Muscle of leg (tissue), 16 donors: ENCODE measurements at places on chromosomes 3 and 15. TPM values are rescaled to one million over a fixed set of nuclear protein-coding genes. Genes with fewer than 3 reads are reported as not detected.

DNA sequence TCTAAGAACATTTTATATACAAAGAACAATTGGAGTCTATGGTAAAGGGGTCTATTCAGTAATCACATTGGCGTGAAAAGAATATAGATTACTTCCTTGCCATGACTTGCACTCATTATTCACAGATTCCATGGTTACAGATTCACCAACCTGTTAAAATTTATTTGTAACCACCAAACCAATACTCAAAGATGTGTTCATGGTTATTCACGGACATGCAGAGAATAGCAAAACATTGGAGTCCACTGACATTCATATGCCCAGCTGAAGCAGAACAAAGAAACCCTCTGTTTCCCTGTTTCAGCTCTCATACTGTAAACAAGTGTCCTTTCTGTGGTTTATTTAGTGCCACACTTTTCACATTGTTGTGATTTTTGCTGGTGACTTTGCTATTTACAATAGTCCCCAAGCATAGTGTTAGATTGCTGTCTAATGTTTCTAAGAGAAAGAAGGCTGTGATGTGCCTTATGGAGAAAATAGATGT, 185.8 kb upstream of the TTC14 start:
- H3K36me3 ChIP-seq: no peaks in the 10 kb centered on the region
- no peaks in the 10 kb centered on the region for H3K27me3 ChIP-seq
- DNase-seq: peak; percentile 0

- DNase-seq: no peak
- no peaks in the 10 kb centered on the region for H3K36me3 ChIP-seq
- peaks cover 5% of the 10 kb centered on the region for H3K4me1 ChIP-seq
- H3K4me3 ChIP-seq: no peak overlapping the region
- no peak overlapping the region for H3K27ac ChIP-seq
Measured at GRCh38 chr3:189808246-189809007, 177.2 kb downstream of the TP63 start.

GRCh38 chr3:171028779-171029232, 2.3 kb upstream of the SLC2A2 start:
- H3K36me3 ChIP-seq: no peaks in the 10 kb centered on the region
- no peak overlapping the region for H3K4me3 ChIP-seq
- peak; percentile 65 for DNase-seq

- peak within 1 kb of the TSS; percentile 84 for H3K27ac ChIP-seq
- peaks cover 15% of the 10 kb centered on the region for H3K4me1 ChIP-seq
- no peaks in the 10 kb centered on the region for H3K27me3 ChIP-seq
- peak; percentile 100 for DNase-seq
- peaks cover 6% of the 10 kb centered on the region for H3K36me3 ChIP-seq
Measured at GRCh38 chr3:48188266-48189201, at the start of gene CDC25A. Gene CDC25A, minus strand, starts transcription at chr3:48188417. Its CDS starts 470 bp downstream, at chr3:48187947.

GRCh38 chr15:86183596-86184491, 104.2 kb downstream of the AGBL1 start:
- peak; percentile 75 for DNase-seq
- peak overlapping the region; percentile 52 for H3K27ac ChIP-seq
- no peaks in the 10 kb centered on the region for H3K36me3 ChIP-seq
- H3K4me1 ChIP-seq: peaks cover 2% of the 10 kb centered on the region

GRCh38 chr3:126634803-126635202, 20.1 kb downstream of the TXNRD3 start:
- no peak overlapping the region for H3K27ac ChIP-seq
- H3K4me1 ChIP-seq: no peaks in the 10 kb centered on the region
- H3K36me3 ChIP-seq: peaks cover 15% of the 10 kb centered on the region
- DNase-seq: no peak

Gene DNASE1L3
- 0.92 TPM for polyA plus RNA-seq

GRCh38 chr3:24166515-24166914, 221.4 kb downstream of the NR1D2 start:
- no peaks in the 10 kb centered on the region for H3K27me3 ChIP-seq
- no peaks in the 10 kb centered on the region for H3K36me3 ChIP-seq
- no peak overlapping the region for H3K4me3 ChIP-seq
- DNase-seq: no peak

Gene GABRR3
- not detected for polyA plus RNA-seq

Gene SEC22A
- 14.1 TPM for polyA plus RNA-seq

Gene SOX14
- polyA plus RNA-seq: not detected

Gene COL8A1
- 1.4 TPM for polyA plus RNA-seq

Gene C15orf39
- 9.9 TPM for polyA plus RNA-seq

DNA sequence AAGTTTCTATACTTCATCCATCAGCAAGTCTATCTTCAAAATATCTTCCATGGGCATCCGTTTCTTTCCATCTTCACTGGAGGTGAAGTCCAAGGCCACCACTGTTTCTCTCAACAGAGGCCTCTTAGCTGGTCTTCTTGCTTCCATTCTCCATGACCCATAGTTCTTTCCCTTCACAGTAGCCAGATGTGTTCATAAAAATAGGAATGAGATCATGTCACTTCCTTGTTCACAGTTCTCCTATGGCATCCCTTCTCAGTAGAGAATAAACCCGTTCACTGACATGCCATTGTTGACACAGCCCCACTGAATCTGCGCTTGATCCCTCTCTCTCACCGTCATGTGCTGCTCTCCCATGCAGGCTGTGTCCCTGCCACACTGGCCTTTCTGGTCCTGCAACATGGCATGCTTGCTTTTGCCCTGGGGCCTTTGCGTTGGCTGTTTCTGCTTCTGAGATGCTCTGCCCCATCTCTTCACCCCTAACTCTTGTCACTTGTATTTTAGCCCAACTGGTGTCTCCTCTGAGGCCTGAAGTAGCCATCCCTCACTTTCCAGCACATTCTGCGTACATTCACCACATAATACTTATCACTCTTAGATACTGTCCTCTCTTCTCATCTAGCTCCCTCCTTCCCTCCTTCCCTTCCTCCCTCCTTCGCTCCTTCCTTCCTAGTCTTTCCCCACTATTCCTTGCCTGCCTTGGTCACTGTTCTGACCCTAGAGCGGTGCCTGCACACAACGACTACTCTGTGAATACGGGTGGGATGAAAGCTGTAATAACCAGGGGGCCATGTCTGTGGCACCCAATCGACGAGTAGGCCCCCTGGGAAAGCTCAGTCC, 42.0 kb downstream of the STARD5 start:
- H3K27me3 ChIP-seq: no peaks in the 10 kb centered on the region
- H3K4me3 ChIP-seq: no peak overlapping the region
- peaks cover 13% of the 10 kb centered on the region for H3K4me1 ChIP-seq
- H3K27ac ChIP-seq: no peak overlapping the region

DNA sequence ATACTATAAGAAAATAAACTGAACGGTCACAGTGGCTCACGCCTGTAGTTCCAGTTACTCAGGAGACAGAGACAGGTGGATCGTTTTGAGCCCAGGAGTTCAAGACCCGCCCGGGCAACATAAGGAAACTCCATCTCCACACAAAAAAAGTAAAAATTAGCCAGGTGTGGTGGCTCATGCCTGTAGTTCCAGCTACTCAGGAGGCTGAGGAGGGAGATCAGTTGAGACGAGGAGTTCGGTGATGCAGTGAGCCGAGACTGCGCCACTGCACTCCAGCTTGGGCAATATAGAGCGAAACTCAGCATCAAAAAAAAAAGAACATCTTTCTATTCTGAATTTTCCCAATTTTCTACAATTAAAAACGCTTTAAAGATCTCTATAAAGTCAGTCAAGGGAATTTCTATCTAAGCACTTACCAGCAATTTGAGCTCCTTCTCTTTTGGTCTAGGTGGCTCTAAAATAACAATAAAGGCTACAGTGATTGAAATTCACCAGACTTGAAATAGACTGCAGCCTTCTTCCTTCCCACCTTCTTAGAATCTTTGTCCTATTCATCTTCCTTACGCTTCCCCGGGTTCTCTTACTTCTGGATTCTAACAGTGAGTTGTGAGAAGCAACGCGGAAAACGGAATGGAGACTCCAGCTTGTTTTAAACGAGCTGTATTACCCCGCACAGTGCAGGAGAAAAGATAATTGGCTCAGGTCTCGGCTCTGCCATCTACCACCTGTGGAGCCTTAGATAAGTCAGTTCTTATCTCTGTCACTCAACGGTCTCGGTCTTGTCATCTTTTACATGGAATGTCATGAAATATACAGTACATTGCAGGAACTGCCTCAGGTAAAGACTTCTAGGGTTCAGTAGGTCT, 812 bp upstream of the SEC62 start:
- no peak for DNase-seq
- H3K4me1 ChIP-seq: peaks cover 4% of the 10 kb centered on the region
- H3K27ac ChIP-seq: peak overlapping the region; percentile 97
- no peaks in the 10 kb centered on the region for H3K36me3 ChIP-seq

Gene TYRO3
- polyA plus RNA-seq: 29.7 TPM

Gene VGLL3
- polyA plus RNA-seq: 23.9 TPM

GRCh38 chr3:52099001-52099401, 42.6 kb upstream of the DUSP7 start:
- DNase-seq: peak; percentile 92
- peaks cover 23% of the 10 kb centered on the region for H3K4me1 ChIP-seq
- H3K4me3 ChIP-seq: no peak overlapping the region
- H3K27ac ChIP-seq: peak overlapping the region; percentile 73
- no peaks in the 10 kb centered on the region for H3K27me3 ChIP-seq

- H3K4me3 ChIP-seq: no peak overlapping the region
- H3K27ac ChIP-seq: no peak overlapping the region
- no peaks in the 10 kb centered on the region for H3K27me3 ChIP-seq
- no peak for DNase-seq
Measured at GRCh38 chr3:49377483-49377882, 19.3 kb upstream of the GPX1 start.

DNA sequence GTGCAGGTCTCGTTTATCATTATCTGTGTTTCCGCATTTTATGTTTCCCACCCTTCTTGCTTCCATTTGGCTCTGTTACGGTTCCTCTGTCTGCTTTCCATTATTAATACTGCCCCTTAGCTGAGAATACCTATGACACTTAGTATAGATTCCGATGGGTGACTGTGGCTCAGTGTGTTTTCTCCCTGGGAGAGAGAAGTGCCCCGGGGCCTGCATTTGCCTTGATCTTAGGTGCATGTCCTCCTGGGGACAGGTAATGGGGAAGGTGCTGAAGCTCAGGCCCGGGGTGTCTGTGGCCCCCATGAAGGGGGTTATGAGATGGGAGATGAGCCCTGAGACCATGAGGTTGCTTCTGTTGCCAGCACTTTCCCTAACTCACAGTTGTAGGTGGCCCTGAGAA, 43.4 kb upstream of the PCSK6 start:
- H3K36me3 ChIP-seq: no peaks in the 10 kb centered on the region
- DNase-seq: no peak
- H3K4me1 ChIP-seq: peaks cover 24% of the 10 kb centered on the region
- no peak overlapping the region for H3K27ac ChIP-seq
- H3K27me3 ChIP-seq: peaks cover 5% of the 10 kb centered on the region

DNA sequence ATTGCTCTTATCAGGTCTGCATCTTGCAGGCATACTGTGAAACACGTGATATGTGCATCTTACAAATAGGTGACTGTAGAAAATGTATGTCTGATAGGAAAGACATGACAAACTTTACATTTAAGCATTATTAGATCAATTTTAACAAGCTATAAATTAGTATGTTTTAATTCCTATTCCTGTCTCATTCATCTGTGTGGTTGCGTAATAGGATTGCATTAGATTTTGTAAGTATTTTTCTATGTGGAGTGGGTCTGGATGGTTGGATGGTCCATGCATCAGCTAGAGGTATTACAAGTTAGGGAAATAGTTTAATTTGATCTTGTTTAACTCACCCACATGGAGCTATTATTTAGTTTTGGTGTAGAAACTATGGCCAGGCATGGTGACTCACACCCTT, 18.8 kb downstream of the ASTE1 start:
- no peak overlapping the region for H3K27ac ChIP-seq
- H3K36me3 ChIP-seq: peaks cover 31% of the 10 kb centered on the region
- H3K4me1 ChIP-seq: no peaks in the 10 kb centered on the region
- no peaks in the 10 kb centered on the region for H3K27me3 ChIP-seq

Gene STIMATE
- 7.9 TPM for polyA plus RNA-seq

DNA sequence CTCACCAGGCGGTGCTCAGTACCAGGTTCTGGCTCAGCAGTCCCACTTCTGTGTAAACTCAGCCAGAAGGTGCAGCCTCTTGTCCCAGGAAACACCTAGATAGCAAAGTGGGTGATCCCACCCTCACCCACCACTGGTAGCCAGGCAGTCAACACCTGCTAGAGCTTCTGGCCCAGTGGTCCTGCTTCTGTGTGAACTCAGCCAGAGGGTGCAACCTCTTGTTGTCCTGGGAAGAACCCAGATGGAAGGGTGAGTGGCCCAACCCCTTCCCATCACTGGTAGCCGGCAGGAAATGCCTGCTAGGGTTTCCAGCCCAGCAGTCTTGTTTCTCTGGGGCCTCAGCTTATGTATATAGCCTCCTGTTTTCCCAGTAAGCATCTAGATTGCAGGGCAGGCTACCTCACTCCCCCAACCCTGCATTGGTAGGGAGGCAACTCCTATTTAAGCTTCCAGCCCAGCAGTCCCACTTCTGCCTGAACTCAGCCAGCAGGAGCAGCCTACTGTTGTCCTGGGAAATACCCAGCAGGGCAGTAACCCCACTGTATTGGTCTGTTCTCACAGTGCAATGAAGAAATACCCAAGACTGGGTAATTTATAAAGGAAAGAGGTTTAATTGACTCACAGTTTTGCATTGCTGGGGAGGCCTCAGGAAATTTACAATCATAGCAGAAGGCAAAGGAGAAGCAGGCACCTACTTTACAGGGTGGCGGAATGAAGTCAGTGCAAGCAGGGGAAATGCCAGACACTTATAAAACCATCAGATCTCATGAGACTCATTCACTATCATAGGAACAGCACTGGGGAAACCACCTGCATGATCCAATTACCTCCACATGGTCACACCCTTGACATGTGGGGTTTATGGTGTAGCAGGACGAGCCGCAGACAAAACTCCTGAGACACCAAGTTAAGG, 110.6 kb downstream of the DTWD1 start:
- H3K36me3 ChIP-seq: no peaks in the 10 kb centered on the region
- no peak overlapping the region for H3K27ac ChIP-seq
- no peak overlapping the region for H3K4me3 ChIP-seq
- H3K27me3 ChIP-seq: no peaks in the 10 kb centered on the region
- DNase-seq: no peak
- no peaks in the 10 kb centered on the region for H3K4me1 ChIP-seq

GRCh38 chr3:190591080-190591479, 77.2 kb downstream of the IL1RAP start:
- no peaks in the 10 kb centered on the region for H3K36me3 ChIP-seq
- no peak overlapping the region for H3K27ac ChIP-seq
- no peak overlapping the region for H3K4me3 ChIP-seq
- DNase-seq: no peak
- no peaks in the 10 kb centered on the region for H3K27me3 ChIP-seq

Gene LCTL
- 0.10 TPM for polyA plus RNA-seq

- no peaks in the 10 kb centered on the region for H3K36me3 ChIP-seq
- H3K27ac ChIP-seq: no peak overlapping the region
Measured at GRCh38 chr3:60304112-60304511, 947.1 kb downstream of the FHIT start.

Gene ANKUB1
- not detected for polyA plus RNA-seq
